ENCODE measurements at places on chromosomes 3 and 15.

GRCh38 chr3:156291272-156292123 is 171.1 kb downstream of the KCNAB1 start:
- DNase-seq = no peak

DNA sequence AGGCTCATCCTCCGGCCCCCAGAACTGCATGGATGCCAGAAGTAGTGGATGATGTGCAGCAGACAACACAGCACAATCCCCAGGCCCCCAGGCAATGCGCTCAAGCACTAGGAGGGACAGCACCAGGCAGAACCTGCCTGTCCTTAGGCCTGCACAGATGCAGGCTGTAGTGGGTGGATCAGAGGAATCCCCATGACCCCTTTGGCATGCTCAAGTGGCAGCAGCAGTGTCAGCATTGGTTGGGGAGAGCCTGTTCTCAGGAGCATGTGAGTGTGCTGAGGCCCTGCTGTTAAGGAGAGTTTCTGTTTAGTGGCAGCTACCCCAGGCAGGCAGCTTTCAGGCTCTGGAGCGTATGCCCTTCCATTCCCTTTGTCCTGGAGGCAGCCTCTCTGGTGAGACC is 25.1 kb upstream of the CD200R1L start:
- no peak for DNase-seq

- no peak for DNase-seq
Observed at GRCh38 chr3:174302746-174303315, 556.3 kb upstream of the NAALADL2 start.

DNA sequence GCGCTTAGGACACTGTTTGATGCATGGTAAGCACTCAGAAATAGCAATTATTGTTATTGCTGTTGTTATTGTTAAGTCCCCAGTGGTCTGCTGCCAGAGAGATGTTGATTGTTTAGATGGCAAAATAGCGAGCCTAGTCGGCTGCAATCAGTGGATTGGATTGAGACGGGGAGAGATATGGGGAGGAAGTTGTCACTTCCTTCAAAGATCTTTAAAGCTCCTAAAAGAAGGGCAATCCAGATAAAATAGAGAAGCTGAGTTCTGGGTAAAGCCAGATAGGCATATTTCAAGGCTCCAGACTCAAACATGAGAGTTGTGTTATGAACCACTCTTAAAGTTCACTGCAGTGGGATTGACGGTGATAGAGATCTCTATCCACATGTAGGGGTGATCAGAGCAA is 64.5 kb downstream of the RYR3 start:
- DNase-seq = no peak

DNA sequence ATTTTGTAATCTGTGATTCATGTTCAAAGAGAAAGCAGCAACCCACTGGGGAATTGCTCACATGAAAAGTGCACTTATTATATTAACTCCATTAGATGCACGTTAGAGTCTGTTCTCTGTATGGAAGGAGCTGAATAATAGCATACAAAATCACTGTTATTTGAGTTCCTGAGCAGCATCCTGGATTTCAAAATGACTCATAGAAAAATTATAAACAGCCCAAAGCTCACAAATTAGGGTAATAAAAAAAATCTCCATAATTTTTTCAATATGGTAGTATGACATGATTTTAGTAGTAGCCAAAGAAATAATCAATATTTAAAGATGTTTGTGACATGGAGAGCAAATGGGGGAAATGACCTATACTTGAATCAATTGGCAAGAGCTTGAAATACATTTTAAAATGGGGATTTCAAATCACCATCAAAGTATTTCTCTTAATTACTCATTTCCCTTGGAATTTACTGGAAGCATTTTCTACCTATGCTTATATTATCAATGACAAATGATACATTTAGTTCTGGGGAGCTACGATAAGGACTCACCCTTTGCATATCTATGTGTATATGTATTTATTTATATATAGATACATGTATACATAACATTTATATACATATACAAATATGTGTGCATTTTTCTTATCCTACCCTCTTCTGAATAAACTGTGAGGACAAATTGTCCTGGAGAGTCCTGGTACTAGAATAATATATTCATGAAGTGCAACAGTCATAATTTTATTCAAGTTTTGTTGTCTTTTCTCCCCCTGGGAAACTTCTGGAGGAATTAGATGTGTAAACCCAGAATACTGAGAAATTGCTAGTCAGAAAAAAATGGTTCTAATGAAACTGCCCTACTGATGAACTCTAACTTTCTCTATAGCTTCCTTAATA is 116.3 kb downstream of the RPL22L1 start:
- no peak for DNase-seq

DNA sequence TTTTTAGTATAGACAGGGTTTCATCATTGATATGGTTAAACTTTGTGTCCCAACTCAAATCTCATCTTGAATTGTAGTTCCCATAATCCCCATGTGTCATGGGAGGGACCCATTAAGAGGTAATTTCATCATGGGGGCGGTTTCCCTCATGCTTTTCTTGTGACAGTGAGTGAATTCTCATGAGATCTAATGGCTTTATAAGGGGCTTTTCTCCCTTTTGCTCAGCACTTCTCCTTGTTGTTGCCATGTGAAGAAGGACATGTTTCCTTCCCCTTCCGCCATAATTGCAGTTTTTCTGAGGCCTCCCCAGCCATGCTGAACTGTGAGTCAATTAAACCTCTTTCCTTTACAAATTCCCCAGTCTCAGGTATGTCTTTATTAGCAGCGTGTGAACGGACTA is 20.2 kb upstream of the ZNF710 start:
- DNase-seq = no peak

DNA sequence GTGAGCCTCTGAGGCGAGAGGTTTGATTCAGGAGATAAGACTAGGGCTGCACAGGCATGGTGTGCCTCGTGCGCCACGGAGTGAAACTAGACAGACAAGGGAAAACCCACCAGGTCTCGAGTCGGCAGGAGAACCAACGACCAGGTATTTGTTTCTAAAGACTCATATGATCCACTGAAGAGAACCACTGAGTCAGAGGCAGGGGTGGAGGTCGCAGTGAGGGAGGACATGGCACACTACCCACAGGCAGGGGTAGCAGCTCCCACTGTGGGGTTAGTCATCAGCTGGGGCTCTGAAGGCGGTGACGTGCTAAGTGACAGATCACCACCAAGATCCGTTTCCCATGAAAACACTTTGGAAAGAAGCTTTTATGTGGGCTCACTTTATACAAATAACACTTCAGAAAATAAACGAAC is 45.7 kb downstream of the CHSY1 start:
- no peak for DNase-seq

GRCh38 chr15:53808058-53808706 is 48.7 kb upstream of the WDR72 start:
- DNase-seq = no peak

DNA sequence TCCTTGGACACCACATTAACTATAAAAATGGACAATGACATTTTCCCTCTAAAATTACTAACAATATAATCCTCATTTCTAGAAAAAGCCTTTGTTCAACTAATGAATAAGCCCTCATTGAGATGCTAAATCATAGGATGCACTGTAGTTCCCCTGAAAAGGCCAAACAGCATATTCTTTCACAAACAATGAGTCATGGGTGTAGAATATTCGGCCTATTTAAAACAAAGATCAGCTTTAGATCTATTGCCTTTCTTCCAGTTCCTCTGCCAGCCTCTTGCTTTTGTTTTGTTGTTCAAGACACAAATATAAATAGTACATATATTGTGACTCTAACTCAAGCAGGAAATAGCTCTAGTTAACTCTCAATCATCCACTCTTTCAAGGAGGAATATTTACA is 82.5 kb downstream of the ADAM10 start:
- peak; percentile 92 for DNase-seq

DNA sequence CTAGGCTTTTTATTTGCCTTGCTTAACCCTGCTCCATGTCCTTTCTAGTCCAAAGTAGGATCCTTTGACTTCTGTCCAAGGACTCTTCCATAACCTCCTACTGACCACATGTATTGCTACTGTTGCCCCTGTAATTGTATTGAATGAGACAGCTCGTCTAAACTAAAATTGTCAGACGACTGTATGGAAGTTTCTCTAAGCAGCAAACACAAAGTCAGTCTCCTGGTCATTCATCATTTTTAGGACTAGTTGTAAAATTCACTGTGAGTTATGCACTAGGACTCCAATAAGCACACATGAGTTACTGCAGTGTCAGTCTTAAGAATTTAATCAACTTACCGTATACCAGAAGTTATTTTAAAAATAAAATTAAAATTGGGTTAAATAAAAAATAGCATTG is 32.8 kb downstream of the SLTM start:
- no peak for DNase-seq

- DNase-seq = peak; percentile 24
Observed at GRCh38 chr3:76310667-76311066, 525.3 kb upstream of the ZNF717 start.

GRCh38 chr3:106341586-106342162 is 472.9 kb upstream of the CBLB start:
- no peak for DNase-seq

- DNase-seq = no peak
Observed at GRCh38 chr3:164465172-164465571, 613.1 kb downstream of the SI start.

GRCh38 chr3:81886081-81886480 is 124.6 kb upstream of the GBE1 start:
- no peak for DNase-seq

DNA sequence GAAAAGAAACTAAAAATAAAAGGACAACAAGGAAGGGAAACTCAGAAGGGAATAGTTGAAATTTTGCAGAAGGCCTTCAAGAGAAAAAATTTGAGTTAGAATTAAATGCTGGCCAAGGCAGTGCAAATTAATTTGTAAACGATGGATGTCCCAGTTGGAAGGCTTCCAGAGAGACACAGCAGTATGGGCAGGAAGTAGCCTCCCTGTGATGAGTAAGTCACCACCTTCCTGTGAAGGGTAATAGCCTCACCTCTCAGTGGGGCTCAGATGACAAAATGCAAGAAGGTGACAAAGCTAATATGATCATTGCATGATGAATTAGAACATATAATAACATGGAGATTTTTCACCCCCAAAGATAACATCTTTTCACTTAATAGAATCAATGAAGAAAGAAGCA is 27.3 kb upstream of the TMCO5A start:
- DNase-seq = no peak

- no peak for DNase-seq
Observed at GRCh38 chr3:77931255-77932009, 891.5 kb downstream of the ROBO2 start.

GRCh38 chr3:67176396-67176795 is 178.3 kb downstream of the KBTBD8 start:
- no peak for DNase-seq

DNA sequence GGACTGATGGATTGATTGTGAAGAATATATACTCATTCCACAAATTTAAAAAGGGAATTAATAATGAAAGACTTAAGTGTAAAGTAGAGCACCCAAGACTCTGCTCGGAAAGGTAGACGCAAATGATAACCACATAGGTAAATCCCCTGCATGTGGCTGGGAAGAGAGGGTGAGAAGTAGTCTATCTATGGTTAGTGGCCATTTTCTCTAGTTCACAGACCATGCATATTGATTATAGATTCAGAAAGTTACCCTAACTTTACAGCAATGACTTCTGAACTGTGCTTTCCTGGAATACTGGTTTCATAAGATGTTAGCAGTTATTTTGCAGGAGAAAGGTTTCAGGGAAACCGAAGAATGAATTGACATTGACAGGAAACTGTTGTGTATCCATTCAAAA is 51.7 kb downstream of the CASR start:
- no peak for DNase-seq

- no peak for DNase-seq
Observed at GRCh38 chr3:153856932-153857331, 264.3 kb upstream of the ARHGEF26 start.

- no peak for DNase-seq
Observed at GRCh38 chr3:143464850-143465249, 345.3 kb downstream of the CHST2 start.

DNA sequence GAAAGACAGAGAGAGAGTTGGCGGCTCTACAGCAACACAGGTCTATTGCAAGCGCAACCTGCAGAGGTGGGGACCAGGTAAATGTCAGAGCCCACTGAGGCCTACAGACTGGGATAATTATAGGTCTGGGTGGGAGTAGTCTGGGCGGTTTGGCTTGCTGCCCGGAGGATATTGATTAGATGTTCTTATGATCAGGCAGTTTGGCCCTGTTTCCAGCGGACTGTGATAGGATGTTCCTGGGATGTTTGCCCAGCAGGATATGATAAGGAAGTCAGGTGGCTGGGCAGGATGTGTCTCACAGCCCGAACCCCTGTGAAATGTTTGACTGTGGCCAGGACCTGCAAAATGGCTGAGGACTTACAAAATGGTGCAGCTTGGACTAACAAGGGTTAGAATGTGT is 364.9 kb downstream of the NAALADL2 start:
- DNase-seq = no peak

DNA sequence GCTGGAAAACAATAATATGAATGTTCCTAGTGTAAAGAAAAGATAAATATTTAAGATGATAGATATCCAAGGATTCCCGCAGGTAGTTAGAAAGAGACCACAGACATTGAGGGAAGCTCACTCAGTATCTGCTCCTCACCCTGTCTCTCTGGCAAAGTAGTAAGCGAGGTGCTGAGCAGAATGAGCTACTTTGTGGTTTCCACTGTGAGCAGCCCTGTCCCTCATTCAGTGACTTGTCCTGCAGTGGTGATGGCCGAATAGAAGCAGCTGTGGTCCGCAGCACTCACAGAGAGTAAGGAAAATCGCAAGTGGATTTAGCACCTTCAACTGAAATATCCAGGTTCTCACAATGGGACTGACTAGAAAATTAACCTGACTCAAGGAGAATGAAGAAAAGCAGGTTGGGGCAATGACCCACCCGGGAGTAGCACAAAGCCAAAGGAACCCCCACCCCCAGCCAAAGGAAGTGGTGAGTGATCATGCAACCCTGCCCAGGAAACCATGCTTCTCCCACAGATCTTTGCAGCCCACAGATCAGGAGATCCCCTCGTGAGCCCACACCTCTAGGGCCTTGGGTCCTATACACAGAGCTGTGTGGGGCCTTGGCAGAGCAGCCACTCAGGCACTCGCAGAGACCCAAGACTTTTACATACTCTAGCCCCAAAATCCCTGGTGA is 21.8 kb upstream of the SLC25A38 start:
- DNase-seq = no peak

- peak; percentile 32 for DNase-seq
Observed at GRCh38 chr3:153970741-153971347, 150.3 kb upstream of the ARHGEF26 start.

DNA sequence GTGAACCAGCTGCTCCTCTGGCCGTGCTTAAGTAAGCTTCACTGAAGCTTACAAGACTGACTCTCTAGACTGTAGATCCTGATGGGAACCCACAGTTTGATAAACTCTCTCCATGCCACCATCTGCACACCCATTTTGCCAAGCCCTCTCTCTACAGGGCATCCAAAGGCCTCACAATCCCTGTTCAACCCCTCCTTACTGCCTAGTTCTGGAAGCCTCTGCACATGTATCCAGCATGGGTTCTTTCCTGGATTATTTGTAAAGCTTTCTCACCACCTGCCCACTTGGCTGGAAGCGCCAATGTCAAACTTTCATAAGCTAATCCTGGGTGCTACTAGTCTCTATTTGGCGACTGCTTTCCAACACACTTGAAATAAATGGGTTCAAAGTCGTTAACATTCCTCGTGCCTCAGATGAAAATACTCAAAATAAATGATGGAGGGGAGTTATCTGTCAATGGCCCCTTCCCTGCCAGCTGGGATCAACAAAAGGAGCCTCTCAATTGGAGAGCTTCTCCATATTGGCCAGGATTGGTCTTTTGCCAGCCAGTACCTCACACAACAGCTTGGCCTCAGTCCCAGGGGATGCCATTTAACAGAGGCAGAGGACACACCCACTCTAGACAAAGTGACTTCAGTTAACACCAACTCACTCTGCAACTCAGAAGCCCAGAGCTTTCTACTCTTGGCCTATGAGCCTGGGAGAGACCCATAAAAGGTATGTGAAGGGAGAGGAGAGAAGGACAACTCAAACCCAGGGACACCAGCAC is 48.1 kb downstream of the SH3BP5 start:
- no peak for DNase-seq

Measured in putamen (tissue), 1 donor.